ENCODE measurements at places on chromosomes 4 and X.

- DNase-seq, result no peak
These were observed 431.6 kb downstream of the INPP4B start for GRCh38 chr4:142414366-142414990.

- no peak for DNase-seq
These were observed 586 bp upstream of the NSG1 start for GRCh38 chr4:4386296-4386735.

- no peak for DNase-seq
These were observed 15.7 kb downstream of the LYAR start for GRCh38 chr4:4274226-4274625.

DNA sequence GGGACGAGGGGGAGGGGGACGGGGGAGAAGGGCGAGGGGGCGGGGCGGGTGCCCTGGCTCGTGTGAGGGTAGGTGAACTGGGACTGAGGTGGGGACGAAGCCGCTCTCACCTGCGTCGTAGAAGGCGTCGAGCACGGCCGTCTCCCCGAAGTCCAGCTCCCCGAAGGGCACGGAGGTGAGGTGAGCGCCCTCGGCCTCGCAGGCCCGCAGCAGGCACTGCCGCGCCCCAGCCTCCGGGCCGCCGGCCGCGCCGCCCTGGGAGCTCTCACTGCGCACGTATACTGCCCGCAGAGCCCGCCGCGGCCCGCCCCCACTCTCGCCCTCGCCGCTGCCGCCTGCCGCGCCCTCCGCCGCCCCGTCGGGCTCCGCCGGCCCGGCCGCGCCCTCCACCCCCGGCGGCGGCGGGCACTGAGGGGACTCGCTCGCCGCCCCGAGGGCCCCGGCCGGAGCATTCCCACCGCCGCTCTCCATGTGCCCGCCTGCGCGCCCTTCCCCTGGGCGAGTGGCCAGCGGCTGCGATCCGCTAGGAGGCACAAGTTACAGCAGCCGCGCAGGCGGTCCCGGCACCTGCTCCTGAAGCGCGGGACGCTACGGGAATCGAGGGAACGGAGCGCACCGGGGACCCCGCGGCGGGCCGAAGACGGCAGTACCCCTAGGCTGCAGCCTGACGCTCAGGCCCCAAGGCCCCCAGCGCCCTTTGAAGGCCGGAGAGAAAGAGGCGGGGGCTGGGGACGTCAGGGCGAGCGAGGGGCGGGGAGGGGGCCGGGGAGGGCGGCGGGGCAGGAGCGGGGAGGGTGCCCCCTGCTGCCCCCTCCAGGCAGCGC is at the start of gene MAP3K15:
MAP3K15 (minus strand) TSS at position 718 of the 824 bp plus-strand sequence; CDS start at position 471, 247 bp downstream.
- DNase-seq, result no peak

DNA sequence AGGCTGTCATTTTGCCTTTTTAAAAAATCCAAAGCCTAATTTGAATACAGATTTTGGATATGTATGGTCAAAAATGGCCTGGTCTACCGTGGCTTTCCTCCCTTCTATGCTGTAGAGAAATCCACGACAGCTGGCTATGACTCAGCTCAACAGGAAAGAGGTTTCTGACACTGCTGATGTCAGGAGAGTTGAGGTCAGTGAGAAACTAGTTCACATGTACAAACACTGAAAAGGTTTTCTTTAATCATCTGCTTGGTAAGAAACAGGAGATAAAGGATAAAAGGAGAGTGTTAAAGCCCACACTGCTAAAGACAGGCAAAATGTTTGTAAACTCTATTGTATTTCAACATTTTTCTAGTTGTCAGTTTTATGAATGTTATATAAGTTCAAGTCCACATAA is 113.9 kb downstream of the NYX start:
- DNase-seq, result peak; percentile 11

- DNase-seq, result peak; percentile 12
These were observed 807 bp downstream of the PGRMC1 start for GRCh38 chrX:119236623-119237561.

GRCh38 chrX:45762699-45763647 is 562.3 kb upstream of the DIPK2B start:
- DNase-seq, result no peak

- no peak for DNase-seq
These were observed 4.9 kb downstream of the EREG start for GRCh38 chr4:74369855-74370254.

- no peak for DNase-seq
These were observed 186.0 kb downstream of the CRLF2 start for GRCh38 chrX:1026263-1027015.

DNA sequence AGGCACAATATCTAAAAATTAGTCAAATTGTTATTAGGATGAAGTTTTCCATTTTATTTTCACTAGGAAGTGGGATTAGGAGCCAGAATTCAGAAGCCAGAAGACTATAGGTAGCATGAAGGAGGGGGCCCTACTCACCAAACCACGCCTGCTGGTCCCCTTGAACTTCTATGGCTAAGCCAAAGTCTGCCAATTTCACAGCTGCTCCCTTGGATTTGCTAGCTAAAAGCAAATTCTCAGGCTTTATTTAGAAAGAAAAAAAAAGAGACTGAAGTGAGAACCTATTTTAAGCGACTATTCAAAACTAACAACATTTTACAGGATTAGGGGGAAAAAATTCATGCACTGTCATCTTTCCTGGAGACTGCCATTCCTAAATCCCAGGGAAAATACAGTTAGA is 224.3 kb downstream of the CAMK2D start:
- no peak for DNase-seq

DNA sequence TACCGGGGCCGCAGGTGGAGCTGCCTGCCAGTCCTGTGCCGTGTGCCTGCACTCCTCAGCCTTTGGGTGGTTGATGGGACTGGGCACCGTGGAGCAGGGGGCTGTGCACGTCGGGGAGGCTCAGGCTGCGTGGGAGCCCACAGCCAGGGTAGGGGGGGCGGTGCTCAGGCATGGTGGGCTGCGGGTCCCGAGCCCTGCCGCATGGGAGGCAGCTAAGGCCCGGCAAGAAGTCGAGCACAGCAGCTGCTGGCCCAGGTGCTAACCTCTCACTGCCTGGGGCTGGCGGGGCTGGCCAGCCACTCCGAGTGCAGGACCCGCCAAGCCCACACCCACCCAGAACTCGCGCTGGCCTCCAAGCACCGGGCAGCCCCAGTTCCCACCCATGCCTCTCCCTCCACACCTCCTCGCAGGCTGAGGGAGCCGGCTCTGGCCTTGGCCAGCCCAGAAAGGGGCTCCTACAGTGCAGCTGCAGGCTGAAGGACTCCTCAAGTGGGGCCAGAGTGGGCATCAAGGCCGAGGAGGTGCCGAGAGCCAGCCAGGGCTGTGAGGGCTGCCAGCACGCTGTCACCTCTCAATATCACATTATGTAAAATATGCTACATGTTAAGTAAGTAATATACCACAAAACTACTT is 104.1 kb downstream of the COX7B2 start:
- no peak for DNase-seq

GRCh38 chr4:118867311-118868067 is 21.2 kb upstream of the SYNPO2 start:
- DNase-seq, result no peak

DNA sequence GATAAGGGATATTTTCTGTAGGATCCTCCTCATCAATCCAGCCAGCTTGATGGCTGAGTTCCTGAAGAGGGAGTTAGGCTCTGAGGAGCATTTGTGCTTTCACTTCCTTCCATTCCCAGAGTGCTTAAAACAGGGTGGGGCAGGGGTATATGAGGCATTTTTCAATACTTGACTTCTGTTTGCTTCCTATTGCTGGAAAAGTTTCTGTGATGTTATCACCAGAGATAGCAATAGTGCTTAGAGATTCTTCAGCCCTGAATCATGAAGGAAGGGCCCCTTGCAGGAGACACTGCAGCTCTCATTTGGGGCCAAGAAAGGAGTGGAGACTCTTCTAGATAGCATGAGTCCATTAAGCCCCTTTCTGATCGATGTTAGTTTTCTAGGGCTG is 166.7 kb upstream of the RPS6KA3 start:
- DNase-seq, result no peak

GRCh38 chrX:37786624-37787422 is 7.0 kb downstream of the CYBB start:
- no peak for DNase-seq

DNA sequence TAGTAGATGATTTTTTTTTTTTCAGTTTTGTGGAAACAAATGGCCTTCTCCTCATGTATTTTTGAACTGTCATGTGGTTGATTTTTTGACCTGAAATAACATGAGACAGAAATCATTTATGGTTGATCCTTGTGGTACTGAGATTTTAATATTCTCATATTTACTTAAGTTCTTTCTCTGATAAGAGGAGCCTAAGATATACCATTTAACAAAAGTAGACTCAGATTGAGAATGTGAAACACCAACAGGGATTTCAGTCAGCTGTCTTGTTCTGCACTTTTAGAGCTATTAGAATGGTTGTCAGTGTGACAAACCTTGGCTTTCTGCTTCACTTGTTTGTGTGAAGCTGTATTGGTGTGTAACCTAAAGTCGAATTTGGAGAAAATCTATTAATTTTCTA is 575.7 kb downstream of the SPOCK3 start:
- no peak for DNase-seq

- DNase-seq, result no peak
These were observed 3.2 kb downstream of the PITX2 start for GRCh38 chr4:110619463-110620247.

DNA sequence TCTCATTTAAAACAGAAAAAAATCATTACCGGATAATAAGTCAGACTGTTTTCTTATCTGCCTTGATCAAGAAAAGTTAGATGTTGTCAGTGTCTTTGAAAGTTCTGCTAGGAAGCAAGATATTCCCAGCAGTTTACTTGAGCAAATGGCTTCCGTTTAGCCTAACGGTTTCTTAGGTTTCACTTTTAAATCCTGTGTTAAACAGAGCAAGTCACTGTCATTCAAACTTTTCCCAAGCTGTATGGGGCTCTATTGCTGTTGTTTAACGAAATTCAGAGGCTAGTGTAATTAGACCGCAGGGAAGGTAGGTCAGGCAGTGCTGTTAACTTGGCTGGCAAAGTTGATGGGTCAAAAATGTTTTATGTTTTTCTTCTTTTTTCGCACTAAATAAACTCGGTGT is 80.3 kb upstream of the NEIL3 start:
- no peak for DNase-seq

DNA sequence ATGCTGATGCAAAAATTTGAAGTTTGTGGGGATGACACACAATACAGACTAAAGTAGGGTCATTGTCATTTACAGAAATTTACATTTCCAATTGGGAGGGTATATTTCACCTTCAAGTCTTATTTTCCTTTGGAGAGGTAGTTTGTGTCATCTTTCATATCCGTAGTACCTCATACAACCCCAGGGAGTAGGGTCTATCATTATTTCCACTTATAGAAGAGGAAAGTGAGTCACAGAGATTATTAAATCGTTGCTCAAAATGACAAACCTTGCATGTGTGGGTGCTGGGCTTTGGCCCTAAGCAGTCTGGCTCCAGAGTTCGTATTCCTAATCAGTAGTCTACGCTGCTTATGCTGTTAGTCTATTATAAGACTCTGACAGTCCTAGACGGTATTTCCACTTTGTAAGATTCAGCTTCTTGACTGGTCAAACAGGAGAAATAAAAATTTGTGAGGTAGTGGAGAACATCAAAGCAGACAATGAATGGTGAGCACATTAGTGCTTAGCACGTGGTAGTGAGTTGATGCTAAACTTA is 516.5 kb downstream of the PCDH7 start:
- no peak for DNase-seq

- no peak for DNase-seq
These were observed 490.3 kb downstream of the ARAP2 start for GRCh38 chr4:35754047-35754446.

DNA sequence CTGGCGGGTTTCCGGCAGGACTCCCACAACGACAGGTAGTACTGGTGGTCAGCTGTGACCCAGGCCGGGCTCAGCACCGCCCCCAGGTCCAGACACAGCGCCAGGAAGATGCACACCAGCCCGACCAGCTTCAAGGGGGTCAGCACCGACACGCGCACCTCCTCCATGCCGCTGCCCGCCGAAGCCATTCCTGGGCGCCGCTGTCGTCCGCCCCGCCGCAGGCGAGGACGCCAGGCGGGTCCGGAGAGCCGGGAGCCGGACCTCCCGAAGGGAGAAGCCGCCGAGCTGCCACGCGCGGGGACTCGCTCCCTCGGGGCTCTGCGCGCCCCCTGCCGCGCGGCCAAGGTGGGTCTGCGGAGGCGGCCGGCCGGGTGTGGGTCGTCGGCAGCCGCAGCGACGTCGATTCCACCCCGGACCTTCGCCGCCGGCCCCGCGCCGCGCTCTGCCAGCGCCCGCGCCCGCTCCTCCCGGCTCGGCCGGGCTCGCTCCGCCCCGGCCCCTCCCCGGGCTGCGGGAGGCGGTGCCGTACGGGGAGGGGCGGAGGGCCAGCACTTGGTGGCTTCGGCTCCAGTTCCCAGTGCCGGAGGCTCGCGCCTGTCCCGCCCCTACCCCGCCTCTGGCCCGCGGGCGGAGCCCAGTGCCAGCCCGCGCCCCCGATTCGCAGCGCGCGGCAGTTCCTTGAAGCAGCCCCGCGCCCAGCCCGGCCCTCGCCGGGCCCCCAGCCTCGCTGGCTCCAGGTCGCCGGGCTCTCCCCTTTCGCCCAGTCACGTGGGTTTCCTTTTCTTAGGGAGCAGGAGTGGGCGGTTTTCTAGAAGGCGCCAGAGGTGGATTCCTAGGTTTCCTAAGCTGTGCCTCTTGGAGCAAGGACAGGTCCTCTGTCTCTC is at the start of gene TMEM47:
TMEM47 (minus strand) TSS at position 444 of the 884 bp plus-strand sequence; CDS start at position 188, 256 bp downstream.
- DNase-seq, result no peak
